ENCODE measurements at places on chromosomes 7 and 10.

DNA sequence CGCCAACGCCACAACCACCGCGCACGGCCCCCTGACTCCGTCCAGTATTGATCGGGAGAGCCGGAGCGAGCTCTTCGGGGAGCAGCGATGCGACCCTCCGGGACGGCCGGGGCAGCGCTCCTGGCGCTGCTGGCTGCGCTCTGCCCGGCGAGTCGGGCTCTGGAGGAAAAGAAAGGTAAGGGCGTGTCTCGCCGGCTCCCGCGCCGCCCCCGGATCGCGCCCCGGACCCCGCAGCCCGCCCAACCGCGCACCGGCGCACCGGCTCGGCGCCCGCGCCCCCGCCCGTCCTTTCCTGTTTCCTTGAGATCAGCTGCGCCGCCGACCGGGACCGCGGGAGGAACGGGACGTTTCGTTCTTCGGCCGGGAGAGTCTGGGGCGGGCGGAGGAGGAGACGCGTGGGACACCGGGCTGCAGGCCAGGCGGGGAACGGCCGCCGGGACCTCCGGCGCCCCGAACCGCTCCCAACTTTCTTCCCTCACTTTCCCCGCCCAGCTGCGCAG lies 424 bp downstream of the EGFR start:
- DNase-seq = no peak

DNA sequence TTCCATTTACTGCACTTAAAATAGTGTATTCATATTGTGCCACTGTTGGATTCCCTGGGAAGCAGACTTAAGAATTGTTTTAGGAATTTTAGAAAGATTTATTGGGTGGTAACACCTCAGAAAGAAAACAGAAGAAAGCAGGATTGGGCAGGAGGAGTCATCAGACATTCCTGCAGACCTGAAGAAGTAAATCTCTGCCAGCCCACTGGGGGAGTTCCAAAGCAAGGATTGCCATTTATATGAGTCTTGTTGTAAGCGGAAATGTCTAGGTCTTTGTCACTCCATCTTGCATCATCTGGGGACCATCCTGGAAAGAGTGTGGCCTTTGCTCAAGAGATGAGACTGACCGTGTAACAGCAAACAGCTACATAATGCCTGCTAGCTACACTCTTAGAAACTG lies 947.6 kb upstream of the POT1 start:
- DNase-seq = no peak

GRCh38 chr7:157488281-157488680 lies 151.5 kb downstream of the DNAJB6 start:
- DNase-seq = no peak

DNA sequence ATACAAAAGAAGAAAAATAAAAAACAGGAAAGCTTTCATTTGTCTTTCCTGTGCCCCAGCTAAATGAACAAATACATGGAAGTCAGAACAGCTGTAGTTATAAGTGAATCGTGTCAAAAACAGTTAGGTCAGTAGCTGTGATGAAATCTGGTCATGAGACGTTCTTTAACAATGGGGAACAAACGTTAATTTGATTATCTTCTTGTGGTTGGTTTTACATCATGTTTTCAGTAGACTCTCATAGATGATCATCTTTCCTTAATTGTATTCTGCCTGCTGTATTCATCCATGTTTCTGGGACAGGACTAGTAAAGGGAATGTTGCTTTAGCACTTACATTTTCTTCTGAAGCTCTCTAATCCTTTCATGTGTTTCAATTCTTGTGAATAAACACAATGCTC lies 97.0 kb downstream of the PCLO start:
- no peak for DNase-seq

DNA sequence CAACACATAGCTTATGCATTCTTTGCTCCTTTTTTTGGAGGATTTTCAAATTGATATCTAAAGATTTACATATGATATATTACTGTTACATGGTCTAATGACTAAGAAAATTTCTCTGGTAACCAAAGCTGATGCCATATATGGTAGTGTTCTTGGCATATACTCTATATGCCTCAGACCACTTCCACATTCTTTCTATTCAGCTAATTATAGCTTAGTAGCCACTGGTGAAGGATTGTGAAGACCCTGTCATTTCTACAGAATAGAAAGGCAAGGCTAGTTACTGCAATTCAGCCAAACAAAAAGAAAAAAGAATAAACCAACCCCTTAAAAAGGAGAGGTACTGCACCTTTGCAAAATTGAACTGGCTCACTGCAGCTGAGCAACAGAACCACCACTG lies 3.7 kb downstream of the PURB start:
- no peak for DNase-seq

DNA sequence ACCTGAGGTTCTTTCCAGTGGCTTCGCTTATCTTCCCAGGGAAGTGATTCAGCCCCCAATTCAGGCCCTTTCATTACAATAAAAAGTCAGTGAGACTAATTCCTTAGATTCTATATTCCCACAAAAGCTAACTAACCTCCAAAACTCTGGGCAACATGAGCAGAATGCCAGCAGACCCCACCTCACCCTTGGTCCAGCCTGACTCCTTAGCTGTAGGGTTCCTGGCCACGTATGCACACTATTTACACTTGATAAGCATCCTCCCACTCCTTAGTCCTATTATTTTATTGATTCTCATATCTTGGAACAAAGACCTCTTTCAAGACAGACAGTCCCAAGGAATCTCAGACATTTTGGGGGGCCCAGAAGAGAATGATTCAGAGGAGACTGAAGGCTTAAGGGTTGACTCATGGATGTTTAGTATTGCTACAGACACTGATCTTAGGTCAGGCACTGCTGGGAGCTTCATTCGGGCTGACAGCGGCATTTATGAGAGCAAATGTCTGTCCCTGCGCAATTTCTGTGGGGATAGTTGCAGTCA lies 162.6 kb upstream of the GDF10 start:
- no peak for DNase-seq

GRCh38 chr10:69583106-69583505 lies 9.9 kb upstream of the NEUROG3 start:
- no peak for DNase-seq

All from activated CD4-positive, alpha-beta T cell treated with anti-CD3 and anti-CD28 coated beads, Interleukin-2, amount 50 U/mL, for 48 hours (primary cell).